ENCODE measurements at places on chromosomes 7 and 10.

GRCh38 chr7:114889646-114890285, 32.1 kb upstream of the MDFIC start:
- DNase-seq: no peak

- no peak for DNase-seq
Measured at GRCh38 chr7:73892003-73892999, 31.3 kb downstream of the TMEM270 start.

DNA sequence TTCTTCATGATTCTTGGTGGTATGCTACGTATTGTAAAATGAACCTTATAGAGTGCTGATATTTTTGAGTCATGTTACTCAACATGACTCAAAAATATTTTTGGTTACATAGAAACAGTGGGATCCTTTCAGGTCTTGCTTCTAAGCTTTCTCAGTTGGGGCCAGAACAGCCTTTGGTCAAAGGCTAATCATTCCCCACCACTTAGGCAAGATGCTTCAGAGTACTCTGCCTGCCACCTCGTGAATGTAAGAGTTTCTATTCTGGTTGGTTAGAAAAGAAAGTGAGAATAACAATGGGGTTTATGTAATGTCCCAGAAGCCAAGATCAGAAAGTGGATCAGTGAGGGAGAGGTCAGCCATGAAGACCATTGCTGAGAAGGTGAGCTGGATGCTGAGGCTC, 327.8 kb downstream of the TCERG1L start:
- DNase-seq: no peak

- peak; percentile 83 for DNase-seq
Measured at GRCh38 chr7:131105799-131106680, 221.6 kb upstream of the MKLN1 start.

Measured in nucleus accumbens (tissue), 56 donors.